Activated naive CD8-positive, alpha-beta T cell treated with anti-CD3 and anti-CD28 coated beads, Interleukin-2, amount 50 U/mL, for 24 hours (primary cell): ENCODE measurements at places on chromosomes 3 and 15.

- no peak overlapping the region for H3K27ac ChIP-seq
- DNase-seq, result no peak
- peaks cover 8% of the 10 kb centered on the region for H3K4me1 ChIP-seq
- no peaks in the 10 kb centered on the region for H3K27me3 ChIP-seq
- no peak overlapping the region for H3K4me3 ChIP-seq
These were observed 608.3 kb downstream of the NTRK3 start for GRCh38 chr15:87648278-87648677.

DNA sequence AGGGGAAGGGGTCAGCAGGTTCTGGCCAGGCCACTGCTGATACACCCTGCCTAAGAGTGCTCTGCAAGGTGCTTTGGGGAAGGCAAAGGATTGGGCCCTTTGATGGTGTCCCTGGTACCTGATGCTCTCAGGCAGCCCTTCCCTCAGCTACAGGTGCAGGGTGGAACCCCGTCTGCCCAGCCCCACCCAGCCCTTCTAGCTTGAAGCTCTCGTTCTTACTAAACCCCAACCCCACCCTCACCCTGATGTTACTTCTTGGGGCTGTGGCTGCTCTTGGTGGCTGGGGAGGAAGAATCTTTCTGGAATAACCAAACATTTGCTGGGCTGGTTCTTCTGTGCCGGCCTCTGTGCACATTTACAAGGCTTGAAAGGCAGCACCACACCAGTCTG, 6.4 kb downstream of the GNAI2 start:
- DNase-seq, result peak; percentile 24
- H3K36me3 ChIP-seq, result peaks cover 10% of the 10 kb centered on the region
- H3K27me3 ChIP-seq, result no peaks in the 10 kb centered on the region
- peak overlapping the region; percentile 95 for H3K27ac ChIP-seq
- H3K4me1 ChIP-seq, result peaks cover 87% of the 10 kb centered on the region

DNA sequence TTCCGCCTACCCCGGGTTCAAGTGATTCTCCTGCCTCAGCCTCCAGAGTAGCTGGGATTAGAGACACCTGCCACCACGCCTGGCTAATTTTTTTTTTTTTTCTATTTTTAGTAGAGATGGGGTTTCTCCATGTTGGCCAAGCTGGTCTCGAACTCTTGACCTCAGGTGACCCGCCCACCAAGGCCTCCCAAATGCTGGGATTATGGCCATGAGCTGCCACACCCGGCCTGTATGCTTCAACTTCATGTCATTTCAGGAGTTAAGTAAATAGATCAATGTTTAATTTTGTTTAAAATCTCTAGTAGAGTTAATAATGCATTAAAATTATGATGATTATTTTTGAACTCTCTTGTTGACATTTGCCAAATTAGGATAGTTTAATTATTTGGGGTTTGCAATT, 121.1 kb upstream of the ALDH1A3 start:
- H3K27me3 ChIP-seq, result peaks cover 25% of the 10 kb centered on the region
- no peak for DNase-seq
- no peaks in the 10 kb centered on the region for H3K4me1 ChIP-seq

DNA sequence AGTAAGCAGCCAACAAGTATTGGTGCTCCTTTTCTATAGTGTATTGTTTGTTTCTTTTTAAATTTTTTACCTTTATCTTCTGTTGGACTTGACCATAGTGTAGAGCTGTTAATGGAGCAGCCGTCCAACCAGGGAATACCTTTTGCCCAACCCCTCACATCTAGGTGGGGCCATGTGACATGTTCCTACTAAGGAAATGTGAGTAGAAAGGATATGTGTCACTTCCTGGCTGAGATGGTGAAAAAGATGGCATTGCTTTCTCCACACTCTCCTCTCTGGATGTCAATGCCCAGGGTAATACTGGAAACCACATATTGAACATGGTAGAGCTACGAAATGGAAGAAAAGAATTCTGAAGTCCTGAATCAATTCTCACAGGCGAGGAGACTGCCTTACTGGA, 218.8 kb downstream of the TBL1XR1 start:
- no peaks in the 10 kb centered on the region for H3K4me1 ChIP-seq
- no peak overlapping the region for H3K4me3 ChIP-seq
- no peaks in the 10 kb centered on the region for H3K36me3 ChIP-seq
- H3K27me3 ChIP-seq, result peaks cover 2% of the 10 kb centered on the region

- peaks cover 4% of the 10 kb centered on the region for H3K27me3 ChIP-seq
- H3K4me1 ChIP-seq, result peaks cover 74% of the 10 kb centered on the region
- H3K27ac ChIP-seq, result peak overlapping the region; percentile 50
- H3K36me3 ChIP-seq, result peaks cover 6% of the 10 kb centered on the region
- no peak for DNase-seq
- no peak overlapping the region for H3K4me3 ChIP-seq
These were observed 29.0 kb upstream of the DENND4A start for GRCh38 chr15:65821070-65821469.

DNA sequence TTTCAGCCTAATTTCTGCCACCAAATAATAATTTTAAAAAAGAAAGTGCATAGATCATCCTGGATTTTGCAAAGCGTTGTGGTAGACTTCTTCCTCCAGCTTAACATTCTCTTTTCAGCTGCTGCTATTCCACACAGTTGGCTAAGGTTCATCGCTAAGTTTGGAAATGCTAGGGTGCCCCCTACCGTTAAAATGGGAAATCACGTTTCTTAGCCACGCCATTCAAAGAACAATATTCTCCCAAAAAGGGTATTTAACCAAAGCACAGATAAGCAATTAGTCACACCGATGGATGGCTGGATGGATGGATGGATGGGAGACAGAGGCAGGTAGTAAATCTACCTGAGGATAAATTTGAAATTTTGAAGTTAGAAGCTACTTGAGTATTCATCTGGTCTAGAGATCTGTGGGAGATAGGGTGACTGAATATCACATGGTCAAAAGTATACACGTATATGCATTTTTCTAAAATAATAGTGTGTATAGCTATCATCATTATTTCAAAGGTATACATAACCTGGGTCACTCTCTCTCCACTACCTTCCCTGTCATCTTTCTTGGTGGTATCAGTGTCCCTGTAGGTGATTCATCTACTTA, 67.2 kb downstream of the EFHB start:
- H3K4me3 ChIP-seq, result no peak overlapping the region
- no peaks in the 10 kb centered on the region for H3K4me1 ChIP-seq
- peak; percentile 34 for DNase-seq
- peaks cover 3% of the 10 kb centered on the region for H3K27me3 ChIP-seq

- no peaks in the 10 kb centered on the region for H3K27me3 ChIP-seq
- H3K27ac ChIP-seq, result peak overlapping the region; percentile 25
- no peak for DNase-seq
- no peak overlapping the region for H3K4me3 ChIP-seq
- H3K36me3 ChIP-seq, result peaks cover 63% of the 10 kb centered on the region
- peaks cover 9% of the 10 kb centered on the region for H3K4me1 ChIP-seq
These were observed 92.0 kb downstream of the ATG7 start for GRCh38 chr3:11364181-11364580.

DNA sequence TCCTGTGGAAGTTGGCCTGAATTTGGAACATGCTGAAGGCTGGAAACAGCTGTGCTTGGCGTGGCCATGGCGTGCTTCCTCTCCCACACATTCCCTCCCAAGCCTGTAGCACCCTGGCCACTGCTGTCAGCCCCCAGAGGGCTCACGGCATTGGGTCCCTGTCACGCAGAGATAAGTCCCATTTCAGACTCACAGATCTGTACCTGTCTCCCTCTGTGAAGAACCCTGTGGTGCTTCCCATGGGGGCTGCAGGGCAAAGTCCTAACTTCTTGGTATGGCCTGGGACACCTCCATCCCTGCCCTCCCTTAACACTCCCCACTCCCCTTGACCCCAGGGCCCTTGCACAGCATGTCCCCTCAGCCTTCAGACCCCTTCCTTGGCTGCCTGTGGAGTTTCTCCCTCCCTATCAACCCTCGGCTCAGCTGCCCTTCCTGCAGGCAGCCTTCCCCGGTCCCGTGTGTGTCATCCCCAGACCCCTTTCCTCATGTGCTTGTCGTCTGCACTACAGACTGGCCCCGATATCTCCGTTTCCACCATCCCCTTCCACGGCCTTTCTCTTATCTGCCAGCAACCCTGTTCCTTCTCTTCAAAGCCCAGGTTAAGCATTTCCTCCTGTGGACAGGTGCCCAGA, 28.6 kb downstream of the ABTB1 start:
- DNase-seq, result no peak
- peaks cover 4% of the 10 kb centered on the region for H3K36me3 ChIP-seq
- H3K27ac ChIP-seq, result no peak overlapping the region
- no peak overlapping the region for H3K4me3 ChIP-seq
- peaks cover 3% of the 10 kb centered on the region for H3K4me1 ChIP-seq

DNA sequence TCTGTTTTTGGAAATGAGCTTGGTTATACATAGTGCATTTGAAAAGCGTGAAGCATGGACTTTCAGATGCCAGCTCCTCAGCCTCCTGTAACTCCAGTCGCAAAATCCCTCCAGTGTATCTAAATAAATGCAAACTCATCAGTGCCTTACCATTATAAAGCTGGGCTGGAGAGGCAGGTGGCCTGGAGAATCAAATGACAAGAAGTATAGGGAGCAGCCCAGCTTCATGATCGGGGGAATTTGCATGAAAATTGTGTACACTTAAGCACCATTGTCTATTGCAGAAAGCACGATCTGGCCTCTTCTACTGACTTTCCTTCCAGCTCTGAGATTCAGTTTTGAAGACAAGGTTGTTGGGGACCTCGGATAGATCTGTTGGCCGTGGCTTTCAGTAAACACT, 71.7 kb downstream of the IGF1R start:
- no peak overlapping the region for H3K27ac ChIP-seq
- H3K27me3 ChIP-seq, result no peaks in the 10 kb centered on the region
- H3K4me1 ChIP-seq, result peaks cover 54% of the 10 kb centered on the region
